ENCODE measurements at places on chromosomes 1 and 21.

DNA sequence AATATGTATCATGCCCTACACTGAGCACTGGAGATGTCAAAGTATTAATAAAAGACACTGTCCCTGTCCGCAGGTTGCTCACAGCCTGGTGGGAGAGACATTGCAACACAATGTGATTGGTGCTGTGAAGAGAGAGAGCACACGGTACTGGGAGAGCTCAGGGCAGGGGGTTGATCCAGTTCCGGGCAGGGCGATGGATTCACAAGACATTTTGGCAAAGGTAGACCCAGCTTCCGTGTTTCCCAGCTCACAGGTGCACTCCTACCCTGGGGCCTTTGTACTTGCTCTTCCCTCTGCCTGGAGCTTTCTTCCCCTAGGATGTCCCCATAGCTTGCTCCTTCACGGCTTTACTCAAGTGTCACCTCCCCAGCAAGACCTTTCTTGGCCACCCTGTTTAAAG lies 1.4 kb downstream of the PLA2G5 start:
- DNase-seq: no peak

- DNase-seq: no peak
Measured at GRCh38 chr1:232416026-232416568, 213.8 kb downstream of the SIPA1L2 start.

GRCh38 chr1:84598846-84599741 lies 24.9 kb upstream of the CTBS start:
- DNase-seq: no peak

DNA sequence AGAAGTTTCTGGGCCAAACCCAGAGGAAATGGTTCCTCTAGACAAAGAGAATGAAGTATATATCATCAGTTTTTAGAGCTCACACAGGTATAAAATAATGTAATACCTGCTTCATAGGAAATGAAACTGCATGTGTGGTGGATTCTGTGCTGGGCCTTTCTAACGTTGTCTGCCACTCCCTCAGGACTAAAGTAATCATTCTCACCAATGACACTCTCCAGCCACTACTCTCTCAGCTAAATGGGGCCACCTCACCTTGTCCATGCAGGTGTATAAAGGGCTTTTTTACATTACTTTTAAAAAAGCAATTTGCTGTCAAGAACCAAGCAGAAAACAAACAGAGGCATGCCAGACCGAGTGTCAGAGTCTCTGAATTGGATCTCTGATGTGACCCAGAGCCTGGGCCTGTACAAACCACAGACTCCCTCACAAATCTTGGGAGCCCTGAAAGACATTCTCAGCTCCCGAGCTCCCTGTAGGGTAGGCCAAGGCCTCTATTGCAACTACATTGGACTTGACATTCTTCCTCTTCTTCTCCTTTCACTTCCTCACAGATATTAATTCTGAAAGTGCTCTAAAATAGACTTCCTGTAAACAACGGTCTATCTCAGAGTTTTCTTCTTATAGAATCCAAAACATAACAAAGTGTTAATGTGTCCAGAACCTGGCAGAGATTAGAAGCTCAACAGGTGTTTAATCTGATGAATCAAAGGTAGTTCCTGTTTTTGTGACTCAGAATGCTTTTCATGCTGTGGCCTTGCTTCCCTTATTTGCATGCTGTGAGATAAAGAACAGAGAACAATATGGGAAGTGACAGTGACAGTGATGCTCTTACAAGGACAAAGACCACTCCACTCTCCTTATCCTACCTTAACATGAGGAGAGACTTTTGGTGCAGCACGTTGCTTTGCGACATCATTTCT lies 8.6 kb downstream of the AIM2 start:
- DNase-seq: no peak

DNA sequence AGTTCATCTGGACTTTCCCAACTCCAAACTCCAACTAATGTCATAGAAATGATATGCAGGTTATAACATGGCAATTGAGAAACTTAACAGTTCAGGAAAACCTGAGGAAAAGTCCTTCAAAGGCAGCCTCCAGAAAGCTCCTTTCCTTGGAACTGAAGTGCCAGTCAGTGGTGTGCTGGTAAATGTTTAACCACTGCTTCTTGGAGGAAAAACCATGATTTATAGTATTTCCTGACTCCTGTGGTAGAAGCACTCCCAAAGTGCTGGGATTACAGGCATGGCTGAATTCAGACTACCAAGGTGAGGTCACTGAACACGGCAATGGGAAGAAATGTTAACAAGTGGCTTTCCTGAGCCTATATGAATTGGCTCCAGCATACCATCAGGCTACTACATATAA lies 26.7 kb upstream of the ZNHIT6 start:
- no peak for DNase-seq

DNA sequence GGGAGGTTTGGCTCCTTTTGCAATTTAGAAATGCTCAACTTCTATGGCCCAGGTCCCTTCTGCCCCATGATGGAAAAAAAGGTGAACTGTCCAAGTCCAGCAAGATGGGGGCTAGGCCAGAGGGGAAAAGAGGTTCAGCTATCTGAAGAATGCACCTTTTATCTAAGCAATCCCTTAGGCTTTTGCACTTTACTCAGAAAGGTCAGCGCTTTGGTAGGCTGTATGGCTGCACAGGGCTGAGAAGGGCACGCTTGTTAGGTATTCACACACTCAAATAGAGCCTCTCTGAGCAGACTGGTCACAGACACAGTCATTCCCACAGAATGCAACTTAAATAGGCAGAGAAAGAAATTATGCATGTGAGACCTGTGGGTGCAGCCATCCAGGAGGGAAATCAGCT lies 31.0 kb downstream of the KANK4 start:
- no peak for DNase-seq

DNA sequence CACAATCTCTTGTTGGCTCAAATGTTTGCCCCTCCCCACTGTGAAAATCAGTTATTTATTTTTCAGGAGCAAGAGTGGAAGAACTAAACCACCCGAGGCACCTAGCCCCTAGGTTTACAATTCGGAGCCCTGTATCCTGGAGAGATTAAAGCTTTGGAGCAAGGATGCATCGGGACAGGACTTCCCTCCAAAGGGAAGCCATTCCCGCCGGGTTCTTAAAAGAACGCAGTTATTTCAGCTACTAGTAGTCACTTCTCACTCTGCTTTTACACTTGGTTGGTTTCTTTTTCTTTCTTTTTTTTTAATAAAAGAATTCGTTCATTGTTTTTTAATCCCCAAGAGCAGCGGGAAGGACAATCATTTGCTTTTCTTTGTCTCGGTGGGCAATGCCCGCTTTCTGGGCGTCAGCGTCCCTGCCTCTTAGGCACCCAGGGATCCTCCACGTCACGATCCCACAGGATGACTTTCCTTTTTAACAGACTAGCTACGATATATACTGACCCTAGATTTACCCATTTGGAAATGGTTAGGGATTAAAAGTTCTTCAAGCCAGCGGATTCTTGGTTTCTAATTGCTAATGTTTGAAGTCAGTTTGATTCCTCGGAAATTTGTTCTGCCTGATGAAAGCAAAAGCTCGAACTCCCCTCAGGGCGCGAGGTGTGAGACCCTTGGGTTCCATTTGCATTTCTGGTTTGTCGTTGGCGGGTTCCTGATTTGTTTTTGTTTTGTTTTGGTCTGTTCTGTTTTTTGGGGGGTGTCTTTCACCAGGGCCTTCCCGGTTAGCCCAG lies 9.0 kb downstream of the TBX15 start:
- no peak for DNase-seq

DNA sequence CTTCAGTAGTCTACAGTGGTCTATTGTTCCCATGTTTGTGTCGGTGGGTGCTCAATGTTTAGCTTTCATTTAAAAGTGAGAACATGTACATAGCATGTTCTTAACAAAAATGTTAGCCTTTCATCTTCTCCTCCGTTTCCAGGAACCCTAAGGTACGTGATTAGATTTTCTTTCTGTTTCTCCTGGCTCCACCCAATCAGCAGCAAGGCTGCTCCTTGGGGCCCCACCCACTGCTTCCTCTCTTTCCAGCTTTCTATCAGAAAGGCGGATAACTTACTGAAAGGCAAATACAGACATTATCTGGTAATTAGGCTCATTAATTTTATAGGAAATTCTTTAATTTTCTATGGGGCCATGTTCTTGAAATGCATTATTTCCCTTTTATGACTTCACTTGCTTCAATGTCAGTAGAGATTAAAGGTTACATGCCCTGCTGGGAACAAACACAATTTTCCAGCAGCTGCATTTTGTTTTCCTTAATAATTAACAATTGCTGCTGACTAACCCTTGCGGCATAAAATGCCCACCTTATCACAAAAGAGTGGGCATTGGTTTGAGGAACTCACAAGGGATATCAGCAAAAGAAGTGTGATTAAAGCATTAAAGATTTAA lies 324.9 kb upstream of the SNX7 start:
- DNase-seq: no peak

DNA sequence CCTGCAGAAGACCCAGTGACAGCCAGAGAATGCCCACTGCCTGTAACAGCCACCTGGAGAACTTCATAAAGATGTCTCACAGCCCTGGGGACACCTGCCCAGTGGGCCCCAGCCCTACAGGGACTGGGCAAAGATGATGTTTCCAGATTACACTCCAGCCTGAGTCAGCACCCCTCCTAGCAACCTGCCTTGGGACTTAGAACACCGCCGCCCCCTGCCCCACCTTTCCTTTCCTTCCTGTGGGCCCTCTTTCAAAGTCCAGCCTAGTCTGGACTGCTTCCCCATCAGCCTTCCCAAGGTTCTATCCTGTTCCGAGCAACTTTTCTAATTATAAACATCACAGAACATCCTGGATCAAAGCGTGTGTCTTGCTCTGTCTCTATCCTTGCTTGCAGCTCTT lies 14.7 kb upstream of the PINK1 start:
- DNase-seq: no peak

GRCh38 chr1:27601771-27602461 lies 2.0 kb downstream of the AHDC1 start:
- no peak for DNase-seq

GRCh38 chr1:156431769-156432668 lies 63.0 kb downstream of the RHBG start:
- no peak for DNase-seq

DNA sequence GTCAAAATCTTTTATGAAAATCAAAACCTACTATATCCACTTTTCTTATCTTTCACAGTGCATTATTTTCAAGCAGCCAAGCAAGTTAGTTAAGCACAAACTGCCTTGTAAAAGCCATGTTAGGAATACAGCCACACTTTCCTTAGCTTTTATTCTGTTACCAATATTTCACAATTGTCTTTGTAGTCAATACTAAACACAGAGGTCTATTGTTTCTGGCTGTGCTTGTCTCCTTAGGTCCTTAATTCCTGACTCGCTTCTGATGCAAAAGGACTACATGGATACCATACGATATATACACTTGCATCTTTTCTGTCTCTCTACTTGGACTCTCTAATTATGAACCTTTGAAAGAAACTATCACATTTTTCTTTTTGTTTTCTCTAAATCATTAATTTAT lies 331.8 kb downstream of the NEGR1 start:
- no peak for DNase-seq

- no peak for DNase-seq
Measured at GRCh38 chr1:16334655-16335340, 17.5 kb downstream of the FBXO42 start.

GRCh38 chr1:82423174-82423815 lies 622.6 kb downstream of the ADGRL2 start:
- DNase-seq: no peak

DNA sequence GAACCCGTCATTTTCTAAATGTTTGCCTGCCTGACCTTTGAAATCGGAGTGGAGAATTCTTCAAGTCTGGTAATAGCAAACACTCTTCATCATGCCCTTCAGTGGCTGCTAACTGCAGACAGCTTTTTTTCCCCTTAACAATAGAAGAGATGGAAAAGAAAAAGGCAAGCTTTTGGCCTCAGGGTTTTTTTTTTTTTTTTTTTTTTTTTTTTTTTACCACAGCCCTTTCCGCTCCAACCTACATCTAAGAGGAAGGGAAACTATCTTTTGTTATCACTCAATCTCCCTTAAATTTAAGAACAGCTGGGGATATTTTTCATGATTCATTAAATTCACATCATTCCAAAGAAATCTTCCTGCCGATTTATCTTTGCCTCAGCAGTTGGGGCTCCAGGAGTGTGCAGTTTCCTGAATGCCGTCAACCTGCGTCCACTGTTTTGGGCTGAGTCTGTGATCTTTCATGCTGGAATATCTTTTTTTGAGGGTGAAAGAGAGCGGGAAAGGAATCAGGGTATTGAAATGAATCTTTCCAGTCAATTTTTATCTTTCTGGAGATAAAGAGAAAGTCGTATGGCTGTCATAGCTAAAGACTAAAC lies 144.5 kb upstream of the SMYD2 start:
- DNase-seq: no peak

GRCh38 chr21:33388188-33388587 lies 15.0 kb upstream of the IFNGR2 start:
- DNase-seq: no peak

GRCh38 chr21:34510148-34511142 lies 1.6 kb downstream of the KCNE1 start:
- no peak for DNase-seq

DNA sequence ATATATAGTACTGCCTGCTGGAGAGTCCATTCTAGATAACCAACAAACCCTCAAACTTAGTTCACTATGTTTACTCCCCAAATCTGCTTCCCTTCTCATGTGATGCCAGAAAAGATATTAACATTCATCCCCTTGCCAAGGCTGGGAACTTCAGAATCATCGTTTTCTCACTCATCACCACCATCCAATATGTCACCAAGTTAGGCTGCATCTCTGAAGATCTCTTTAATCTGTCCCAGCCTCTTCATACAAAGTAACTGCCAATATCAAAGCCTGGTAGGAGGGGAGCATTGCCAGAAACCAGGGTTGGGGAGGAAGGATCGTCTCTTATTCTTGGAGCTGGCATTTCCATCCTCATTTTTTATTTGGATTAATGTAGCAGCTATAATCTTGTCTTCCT lies 71.6 kb downstream of the XCL2 start:
- no peak for DNase-seq

- DNase-seq: no peak
Measured at GRCh38 chr1:30733493-30733892, 10.1 kb upstream of the MATN1 start.

GRCh38 chr1:50704126-50704525 lies 255.9 kb downstream of the FAF1 start:
- DNase-seq: no peak

GRCh38 chr1:8408151-8408839 lies 90.4 kb downstream of the SLC45A1 start:
- no peak for DNase-seq

- no peak for DNase-seq
Measured at GRCh38 chr1:78078358-78078757, 32.6 kb downstream of the GIPC2 start.

DNA sequence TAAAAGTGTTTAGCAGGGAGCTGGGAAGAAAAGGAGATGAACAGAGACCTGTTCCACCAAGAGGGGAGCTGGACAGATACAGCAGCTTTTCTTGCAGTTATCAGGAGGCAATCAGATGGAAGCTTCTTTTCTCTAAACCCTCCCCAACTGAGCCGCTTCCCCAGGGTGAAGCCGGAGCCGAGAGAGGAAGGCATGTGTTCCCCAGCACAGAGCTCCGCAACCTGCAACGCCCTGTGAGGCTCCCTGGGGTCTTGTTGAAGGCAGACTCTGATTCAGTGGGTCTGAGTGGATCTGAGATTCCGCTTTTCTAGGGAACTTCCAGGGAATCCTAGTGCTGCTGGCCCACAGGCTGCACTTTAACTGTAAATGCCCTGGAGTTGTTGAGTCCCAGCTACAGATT lies 139.1 kb upstream of the COA6 start:
- DNase-seq: no peak

Data from activated CD8-positive, alpha-beta memory T cell treated with anti-CD3 and anti-CD28 coated beads for 1 hour (primary cell).